Natural killer cell (primary cell): ENCODE measurements at places on chromosomes 1 and 21. TPM values are rescaled to one million over a fixed set of nuclear protein-coding genes. Genes with fewer than 3 reads are reported as not detected.

DNA sequence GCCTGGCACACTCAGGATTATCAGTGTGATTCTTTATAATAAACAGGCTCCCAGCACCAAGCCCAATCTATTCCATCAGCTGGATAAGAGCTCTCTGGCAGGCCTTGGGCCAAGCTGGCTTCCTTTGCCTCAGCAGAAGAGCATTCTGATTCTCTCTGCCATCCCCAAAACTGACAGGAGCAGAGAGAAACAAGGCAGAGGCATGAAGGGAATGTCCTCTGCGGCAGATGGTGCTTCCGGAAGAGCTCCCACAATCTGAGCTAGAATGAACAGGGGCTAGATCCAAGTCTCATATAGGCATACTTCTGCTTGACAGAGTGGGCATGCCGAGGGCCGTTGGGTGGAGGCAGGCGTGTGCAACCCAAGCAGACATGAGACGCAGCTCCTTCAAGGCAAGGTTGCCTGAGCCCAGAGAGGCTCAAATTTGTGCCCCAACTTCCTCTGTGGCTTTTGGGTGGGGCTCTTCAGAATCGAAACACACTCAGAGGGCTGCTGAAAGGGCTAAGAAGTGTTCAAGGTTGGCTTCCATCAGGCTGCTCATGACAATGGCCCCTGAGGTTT, 4.0 kb downstream of the CAPN2 start:
- H3K27ac ChIP-seq: peak overlapping the region; percentile 82
- H3K4me3 ChIP-seq: peak overlapping the region; percentile 10
- peak; percentile 84 for DNase-seq
- no peaks in the 10 kb centered on the region for H3K27me3 ChIP-seq
- peaks cover 74% of the 10 kb centered on the region for H3K4me1 ChIP-seq
- H3K36me3 ChIP-seq: peaks cover 30% of the 10 kb centered on the region

- no peaks in the 10 kb centered on the region for H3K4me1 ChIP-seq
- no peak for DNase-seq
- H3K27ac ChIP-seq: no peak overlapping the region
- H3K36me3 ChIP-seq: no peaks in the 10 kb centered on the region
- H3K4me3 ChIP-seq: no peak overlapping the region
Observed at GRCh38 chr1:172622541-172622940, 36.4 kb upstream of the FASLG start.

DNA sequence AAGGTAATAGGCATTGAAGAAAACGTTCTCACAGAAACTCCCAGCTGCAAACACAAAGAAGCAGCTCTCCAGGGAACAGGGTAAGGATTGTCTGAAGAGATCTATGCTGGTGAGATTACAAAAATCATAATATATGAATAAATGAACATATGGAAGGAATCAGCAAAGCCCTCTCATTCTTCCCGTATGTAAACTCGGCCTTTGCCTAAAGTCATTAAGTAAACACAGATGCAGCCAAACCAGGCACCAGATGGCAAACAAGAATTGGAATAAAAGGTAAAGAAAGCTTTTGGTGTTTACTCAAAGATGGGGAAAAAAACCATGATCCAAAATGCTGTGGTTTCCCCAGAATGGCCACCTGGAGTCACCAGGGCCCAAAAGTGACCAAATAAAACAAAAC, 76.6 kb upstream of the HOOK1 start:
- H3K27me3 ChIP-seq: no peaks in the 10 kb centered on the region
- no peaks in the 10 kb centered on the region for H3K36me3 ChIP-seq
- DNase-seq: no peak
- no peaks in the 10 kb centered on the region for H3K4me1 ChIP-seq

GRCh38 chr21:44736291-44737004, 25.1 kb upstream of the TSPEAR start:
- H3K27me3 ChIP-seq: no peaks in the 10 kb centered on the region
- no peaks in the 10 kb centered on the region for H3K4me1 ChIP-seq
- no peak overlapping the region for H3K4me3 ChIP-seq
- no peak overlapping the region for H3K27ac ChIP-seq

RHEX gene
- total RNA-seq: 0.24 TPM

SRM gene
- 23.9 TPM for total RNA-seq

DNALI1 gene
- total RNA-seq: 0.09 TPM

LCE1A gene
- total RNA-seq: not detected

SLAMF6 gene
- 68.1 TPM for total RNA-seq

LCE2C gene
- not detected for total RNA-seq
